ENCODE measurements at places on chromosomes 5 and 9.

- no peak for DNase-seq
Measured at GRCh38 chr5:180136630-180137381, 65.2 kb upstream of the RNF130 start.

DNA sequence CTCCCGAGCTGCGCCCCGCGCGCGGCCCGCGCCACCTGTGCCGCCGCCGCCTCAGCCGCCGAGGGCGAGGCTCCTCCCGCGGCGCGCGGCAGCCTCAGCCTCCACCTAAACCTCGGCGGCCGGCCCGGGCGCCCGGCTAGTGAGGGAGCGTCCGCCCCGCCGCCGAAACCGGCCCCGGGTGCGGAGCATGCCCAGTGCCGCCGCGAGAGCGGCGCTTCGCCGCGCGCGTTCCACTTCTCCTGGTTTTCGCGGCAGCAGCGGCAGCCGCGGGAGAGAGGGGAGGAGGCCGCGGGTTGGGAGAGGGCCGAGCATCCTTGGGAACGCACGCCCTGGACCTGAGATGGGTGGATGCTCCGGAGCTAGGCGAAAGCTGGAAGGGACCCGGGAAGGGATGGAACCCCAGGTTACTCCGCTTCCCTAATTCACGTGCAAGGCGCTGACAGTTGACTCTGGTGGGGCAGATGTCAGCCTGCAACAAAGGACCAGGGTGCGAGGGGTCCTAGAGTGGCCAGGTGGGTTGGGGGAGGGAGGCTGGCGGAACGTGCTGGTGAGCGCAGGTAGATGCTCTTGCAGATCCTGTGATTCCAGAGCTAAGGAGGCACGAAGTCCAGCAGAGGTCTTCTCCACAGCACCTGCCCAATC lies at the start of gene CTNND2:
Gene CTNND2, minus strand, starts transcription at position 182 of the 642 bp plus-strand sequence. CDS start 593 bp downstream, outside the sequence.
- DNase-seq: peak; percentile 36

GRCh38 chr5:135433681-135434426 lies 13.3 kb downstream of the DCANP1 start:
- no peak for DNase-seq

DNA sequence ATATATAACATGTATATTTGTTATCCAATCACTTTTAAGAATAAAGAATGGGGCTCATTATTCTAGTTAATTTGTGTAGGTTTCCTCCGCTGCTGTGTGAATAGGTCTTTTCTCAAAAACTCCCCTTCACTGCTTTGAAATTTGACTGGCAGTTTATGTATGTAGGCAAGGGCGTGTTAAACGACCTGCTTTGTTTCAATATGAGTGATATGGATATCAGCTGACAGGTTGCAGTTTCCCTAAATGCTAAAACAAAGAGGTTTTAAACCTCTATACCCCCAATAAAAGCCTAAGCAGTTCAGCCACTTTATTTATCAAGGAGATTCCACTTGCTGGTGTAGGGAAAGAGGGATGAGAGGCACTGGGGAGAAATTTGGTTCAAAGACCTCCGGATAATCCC lies 159.6 kb downstream of the TMEM167A start:
- DNase-seq: no peak

- peak; percentile 19 for DNase-seq
Measured at GRCh38 chr5:78964889-78965288, 20.2 kb downstream of the ARSB start.

GRCh38 chr5:123708074-123708806 lies 196.3 kb downstream of the CSNK1G3 start:
- DNase-seq: no peak

GRCh38 chr5:22663134-22663533 lies 190.0 kb downstream of the CDH12 start:
- no peak for DNase-seq

- no peak for DNase-seq
Measured at GRCh38 chr9:94270009-94270408, 10.9 kb downstream of the ZNF169 start.

GRCh38 chr9:108083796-108084352 lies 594.3 kb upstream of the KLF4 start:
- DNase-seq: no peak

DNA sequence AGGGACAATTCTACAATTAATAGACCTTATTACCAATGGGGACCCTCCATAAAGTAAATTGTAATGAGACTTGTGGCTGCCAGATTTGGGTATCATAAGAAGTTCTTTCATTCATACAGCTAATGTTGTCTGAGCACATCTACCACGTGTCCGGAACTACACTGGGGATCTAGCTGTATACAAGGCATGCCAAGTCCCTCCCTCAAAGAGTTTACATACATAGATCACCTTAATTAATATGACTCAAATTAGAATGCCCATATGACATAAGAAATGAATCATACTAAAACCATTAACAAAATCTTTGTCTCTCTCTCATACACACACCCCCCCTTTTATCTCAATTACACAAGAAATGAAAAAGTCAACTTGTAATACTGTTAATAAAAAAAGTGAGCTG lies 18.0 kb upstream of the NR4A3 start:
- no peak for DNase-seq

GRCh38 chr5:157309796-157310195 lies 43.9 kb downstream of the CYFIP2 start:
- DNase-seq: no peak

- no peak for DNase-seq
Measured at GRCh38 chr5:122304471-122305215, 7.4 kb upstream of the SNCAIP start.

DNA sequence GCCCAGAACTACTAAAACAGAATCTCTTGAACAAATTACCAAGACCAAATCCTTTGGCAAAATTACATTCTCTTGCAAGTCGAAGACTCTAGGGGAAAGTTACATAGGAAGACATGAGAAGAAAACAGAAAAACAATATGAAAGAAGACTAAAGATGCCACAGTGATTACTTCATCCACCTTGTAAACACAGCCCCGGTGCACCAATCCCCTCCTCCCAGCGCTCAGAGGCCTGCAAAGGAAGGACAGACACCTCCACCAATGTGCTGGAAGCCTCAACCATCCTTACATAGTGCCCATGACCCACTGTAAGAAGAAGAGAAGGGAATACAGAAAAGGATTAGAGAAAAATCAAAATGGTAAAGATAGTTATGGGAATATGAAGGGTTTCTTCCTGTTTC lies 218.5 kb downstream of the SPOCK1 start:
- DNase-seq: no peak

DNA sequence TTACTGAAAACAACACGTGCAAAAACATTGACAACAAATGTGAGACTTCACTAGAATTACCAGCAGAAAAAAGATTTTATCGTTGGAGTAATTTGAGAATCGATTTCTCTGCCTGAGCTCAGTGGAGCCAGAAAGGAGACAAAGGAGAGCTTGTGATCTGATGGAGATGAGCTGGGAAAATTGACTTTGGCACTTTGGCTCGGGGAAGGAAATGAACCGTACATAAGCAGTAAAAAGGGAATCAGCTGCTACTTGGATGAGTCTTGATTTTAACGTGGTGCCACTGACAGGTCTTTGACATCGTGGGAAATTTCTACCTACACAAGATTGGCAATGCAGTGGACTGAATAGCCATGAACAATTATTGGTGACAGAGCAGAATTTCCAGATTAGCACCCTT lies 244.7 kb upstream of the RPS23 start:
- no peak for DNase-seq

DNA sequence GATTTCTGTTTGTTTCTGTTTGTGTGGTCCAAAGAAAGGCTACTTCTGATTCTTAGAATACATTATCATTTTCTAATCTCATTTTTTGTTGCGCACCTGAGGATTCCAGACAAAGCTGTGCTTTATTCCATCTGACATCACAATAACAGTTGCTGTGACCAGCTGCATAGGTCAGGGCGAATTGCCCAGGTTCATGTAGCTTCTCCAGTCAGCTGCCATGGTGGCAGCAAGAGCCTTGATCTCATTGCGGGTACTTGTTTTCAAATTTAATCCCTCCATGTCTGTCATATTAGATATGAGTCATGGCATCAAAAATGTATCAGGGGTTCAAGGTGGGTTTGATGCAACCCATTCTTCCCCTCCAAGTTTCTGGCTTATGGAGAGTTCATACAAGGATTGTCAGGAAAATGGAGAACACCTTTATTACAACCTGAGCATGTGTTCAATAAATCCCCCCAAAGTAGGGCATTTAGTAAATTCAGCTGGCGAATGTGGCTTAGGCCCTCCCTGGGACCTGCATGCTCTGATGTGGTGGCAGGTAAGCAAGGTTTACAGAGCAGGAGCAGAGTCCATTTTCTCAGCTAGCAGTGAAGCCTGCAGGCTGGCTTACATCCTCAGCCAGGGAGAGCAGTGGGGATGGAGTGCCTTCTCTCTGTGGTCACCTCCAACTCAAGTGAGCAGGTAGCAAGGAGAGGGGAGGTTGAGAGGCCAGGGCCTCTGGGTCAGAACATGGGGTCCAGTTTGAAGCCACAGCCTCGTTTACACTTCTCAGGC lies 13.9 kb downstream of the CAVIN4 start:
- no peak for DNase-seq

DNA sequence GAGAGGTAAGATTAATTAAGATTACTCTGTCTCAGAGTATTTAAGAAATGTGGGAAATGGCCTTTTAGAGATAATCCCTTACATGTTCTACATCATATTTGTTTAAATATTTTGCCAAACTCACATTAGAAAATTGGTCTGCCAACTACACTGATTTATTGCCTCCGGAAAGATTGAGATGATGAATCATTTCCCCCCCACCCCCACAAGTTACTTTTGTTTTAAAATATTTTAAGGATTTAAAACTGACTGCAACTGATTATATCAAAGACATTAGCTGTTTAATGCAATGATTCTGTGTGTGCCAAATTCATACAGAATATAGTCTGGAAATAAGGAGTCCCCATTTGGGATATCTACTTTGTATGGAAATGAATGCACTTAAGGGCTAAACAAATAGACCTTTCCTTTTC lies 674.4 kb downstream of the PRR16 start:
- DNase-seq: no peak

GRCh38 chr5:142688281-142688989 lies 2.5 kb upstream of the FGF1 start:
- DNase-seq: no peak

DNA sequence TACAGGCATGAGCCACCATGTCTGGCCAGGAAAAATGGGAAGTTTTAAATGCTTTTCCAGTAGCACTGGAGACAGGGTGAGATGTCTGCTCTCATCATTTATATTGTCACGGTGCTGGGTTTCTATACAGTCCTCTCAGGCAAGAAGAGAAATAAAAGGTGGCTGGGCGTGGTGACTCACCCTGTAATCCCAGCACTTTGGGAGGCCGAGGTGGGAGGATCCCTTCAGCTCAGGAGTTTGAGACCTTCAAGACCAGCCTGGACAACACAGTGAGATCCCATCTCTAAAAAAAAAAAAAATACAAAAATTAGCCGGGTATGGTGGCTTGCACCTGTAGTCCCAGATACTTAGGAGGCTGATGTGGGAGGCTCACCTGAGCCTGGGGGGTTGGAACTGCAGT lies 4.8 kb upstream of the GRIN1 start:
- no peak for DNase-seq

GRCh38 chr5:150639751-150640150 lies 709 bp upstream of the SYNPO start:
- DNase-seq: no peak

GRCh38 chr9:134984372-134985265 lies 66.9 kb upstream of the FCN1 start:
- no peak for DNase-seq

DNA sequence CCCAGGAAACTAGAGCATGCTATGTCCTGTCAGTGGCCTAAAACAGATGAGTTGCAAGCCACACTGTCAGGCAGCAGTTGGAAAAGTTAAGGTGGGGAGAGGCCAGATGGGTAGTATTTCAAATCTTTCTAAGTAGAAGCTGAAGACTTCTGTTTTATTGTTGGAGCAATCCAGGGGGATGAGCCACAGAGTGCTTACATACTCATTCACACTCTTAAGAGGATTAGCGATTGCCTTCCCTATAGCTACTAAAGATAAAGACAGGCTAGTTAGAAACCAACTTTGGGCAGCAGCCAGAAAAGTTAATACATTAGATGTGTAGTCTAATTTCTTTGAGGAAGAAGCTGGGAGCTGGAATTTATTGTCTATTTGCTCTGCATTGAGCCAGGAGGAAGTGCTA lies 61.7 kb upstream of the ELAVL2 start:
- no peak for DNase-seq

DNA sequence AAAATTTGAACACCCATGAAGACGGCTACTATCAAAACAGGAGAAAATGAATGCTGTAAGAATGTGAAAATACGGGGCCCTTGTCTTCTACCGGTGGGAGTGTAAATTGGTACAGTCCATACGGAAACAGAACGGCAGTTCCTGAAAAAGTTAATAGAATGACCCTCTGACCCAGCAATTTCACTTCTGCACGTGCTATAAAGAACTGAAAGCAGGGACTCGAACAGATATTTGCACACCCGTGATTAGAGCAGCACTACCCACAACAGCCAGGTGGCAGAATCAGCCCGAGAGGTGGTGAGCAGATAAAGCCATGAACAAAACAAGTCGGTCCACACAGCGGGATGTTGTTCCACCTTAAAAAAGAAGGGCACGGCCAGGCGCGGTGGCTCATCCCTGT lies 22.6 kb upstream of the SLC12A7 start:
- no peak for DNase-seq

DNA sequence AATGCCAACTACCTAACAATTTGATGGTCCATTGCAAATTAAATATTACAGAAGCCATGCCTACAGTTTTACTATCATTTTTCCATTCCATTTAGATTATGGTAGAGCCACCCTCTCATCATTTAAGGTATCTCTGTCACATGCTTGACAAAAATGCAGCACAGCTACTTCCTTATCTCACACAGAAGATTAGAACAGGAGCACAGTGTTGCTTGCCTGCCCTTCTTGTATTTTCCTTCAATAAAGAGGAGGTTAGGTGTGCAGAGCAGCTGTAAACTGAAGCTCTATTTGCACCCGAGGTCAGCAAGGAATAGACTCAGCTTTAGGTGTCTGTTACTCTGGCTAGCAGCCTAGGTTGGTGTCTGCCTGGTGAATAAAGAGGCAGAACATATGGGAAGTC lies 51.5 kb upstream of the ATP10B start:
- no peak for DNase-seq

DNA sequence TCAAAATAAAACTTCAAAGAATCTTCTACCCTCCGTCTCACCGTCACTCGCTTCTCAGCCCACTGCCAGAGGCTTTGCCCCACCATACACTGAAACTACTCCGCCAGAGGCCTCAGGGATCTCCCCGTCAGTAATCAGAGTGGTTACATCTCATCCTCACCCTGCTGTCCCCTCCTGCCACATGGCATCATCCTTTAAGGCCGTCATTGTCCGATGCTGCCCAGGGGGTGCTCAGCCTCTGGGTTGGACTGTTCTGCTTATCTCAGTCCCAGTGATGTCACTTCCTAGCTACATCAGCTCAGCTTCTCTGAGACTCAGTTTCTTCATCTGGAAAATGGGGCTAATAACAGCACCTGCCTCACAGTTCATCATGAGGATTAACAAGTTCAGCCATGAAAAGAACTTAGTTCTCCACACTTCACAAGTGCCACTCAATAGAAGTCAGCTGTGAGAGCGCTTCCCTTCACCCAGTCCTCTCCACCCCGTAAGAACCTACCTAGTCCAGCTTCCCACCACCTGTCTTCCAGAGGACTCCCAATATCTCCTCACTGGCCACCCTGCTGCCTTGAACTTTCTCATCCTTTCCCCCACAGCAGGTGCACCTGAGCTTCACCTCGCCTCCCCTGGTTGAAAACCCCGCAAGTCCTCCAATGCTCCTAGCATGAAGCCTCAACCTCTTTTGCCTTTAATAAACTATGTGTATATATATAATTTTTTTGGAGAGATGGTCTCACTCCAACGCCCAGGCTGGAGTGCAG lies 2.8 kb upstream of the IL3 start:
- no peak for DNase-seq

GRCh38 chr5:20619591-20619990 lies 631.6 kb upstream of the CDH18 start:
- no peak for DNase-seq
